CD4-positive, alpha-beta T cell treated with Interleukin-17A for 1 hour (primary cell): ENCODE measurements at places on chromosomes 5 and 9.

DNA sequence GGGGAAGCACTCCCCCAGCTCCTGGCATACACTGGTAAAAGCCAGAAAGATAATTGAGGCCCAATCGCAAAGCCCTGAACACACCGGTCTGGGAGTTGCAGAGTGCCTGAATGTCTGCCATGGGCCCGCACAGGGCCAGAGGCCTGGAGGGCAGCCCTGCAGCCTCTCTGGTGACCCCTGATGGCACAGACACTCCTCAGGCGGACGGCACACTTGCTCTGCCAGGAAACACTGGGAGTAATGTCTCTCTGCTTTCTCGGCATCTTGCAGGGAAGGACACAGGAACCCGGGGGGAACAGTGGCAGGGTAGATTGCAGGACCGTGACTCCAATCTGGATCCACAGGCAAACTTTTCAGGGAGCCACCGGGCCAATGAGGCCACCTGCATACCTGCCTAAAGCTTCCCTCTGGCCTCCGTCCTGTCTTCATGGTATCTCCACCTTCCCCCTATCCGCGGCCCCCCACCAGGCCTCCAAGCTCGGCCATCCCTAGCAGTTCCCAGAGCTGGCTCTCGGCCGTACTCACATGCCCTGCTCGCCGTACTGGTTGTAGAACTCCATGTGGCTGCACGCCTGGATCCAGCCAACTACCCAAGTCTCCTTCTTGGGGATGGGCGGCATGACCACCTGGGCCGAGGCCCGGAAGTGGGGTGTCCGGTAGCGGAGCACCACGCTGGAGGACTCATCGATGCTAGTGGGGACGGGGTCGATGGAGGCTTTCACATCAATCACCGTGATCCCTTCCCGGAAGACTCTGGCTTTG, 797 bp downstream of the FAM78A start:
- peak; percentile 30 for DNase-seq

DNA sequence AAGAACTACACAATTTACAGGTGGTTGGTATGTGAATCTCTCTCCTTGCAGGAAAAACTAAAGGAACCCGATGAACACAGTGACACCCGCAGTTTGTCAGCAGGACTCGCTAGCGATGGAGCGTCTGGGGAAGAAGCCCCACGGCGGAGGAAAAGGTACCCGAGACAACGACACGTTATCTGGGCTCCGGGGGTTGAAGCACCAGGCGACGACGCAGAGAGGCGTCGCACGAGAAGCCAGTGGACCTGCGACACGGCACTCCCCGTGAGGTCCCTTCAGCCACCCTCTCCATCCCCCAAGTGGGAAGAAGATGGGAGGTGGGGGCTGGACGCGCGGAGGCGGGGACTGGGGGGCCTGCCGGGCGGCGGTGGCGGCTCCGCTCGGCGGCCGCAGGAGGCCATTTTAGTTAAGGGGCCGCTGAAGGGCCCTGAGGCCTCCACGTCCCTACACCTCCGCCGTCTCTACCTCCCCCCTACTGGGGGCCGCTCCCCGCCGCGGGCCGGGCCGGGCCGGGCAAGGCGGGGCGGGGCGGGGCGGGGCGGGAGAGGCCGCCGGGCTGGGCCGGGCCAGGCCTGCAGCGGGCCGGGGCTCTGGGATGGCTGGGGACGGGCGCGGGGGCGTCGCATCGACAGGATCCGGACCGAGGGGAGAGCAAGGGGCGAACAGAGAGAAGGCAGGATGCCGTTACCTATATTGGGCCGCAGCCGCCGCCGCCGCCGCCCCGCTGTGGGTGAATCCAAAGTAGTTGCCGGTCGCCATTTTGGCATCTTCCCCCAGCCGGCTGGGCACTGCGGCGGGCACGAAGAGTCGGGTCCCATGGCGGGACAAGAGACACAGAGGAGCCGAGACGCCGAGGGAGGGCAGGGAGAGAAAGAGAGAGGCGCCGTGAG, 754 bp downstream of the ZFR start:
- peak; percentile 66 for DNase-seq

DNA sequence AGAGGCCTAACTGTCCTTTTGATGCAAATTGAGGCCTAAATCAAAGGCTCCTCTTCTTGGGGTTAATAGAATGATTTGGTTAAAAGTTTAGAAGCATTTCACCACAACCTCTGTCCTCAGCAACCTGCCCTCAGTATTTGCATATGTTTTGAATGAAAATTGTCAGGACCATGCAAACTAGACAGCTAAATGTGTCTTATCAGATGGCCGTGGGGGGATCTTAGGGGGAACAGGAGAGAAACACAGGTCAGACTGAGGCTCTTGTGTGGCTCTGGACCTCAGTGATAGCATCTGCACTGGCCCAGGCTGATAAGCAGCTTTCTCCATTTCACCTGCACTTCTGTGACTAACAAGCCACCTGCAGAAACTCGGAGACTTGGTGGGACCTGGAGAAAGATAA, 49.0 kb downstream of the FOXI1 start:
- DNase-seq, result no peak

DNA sequence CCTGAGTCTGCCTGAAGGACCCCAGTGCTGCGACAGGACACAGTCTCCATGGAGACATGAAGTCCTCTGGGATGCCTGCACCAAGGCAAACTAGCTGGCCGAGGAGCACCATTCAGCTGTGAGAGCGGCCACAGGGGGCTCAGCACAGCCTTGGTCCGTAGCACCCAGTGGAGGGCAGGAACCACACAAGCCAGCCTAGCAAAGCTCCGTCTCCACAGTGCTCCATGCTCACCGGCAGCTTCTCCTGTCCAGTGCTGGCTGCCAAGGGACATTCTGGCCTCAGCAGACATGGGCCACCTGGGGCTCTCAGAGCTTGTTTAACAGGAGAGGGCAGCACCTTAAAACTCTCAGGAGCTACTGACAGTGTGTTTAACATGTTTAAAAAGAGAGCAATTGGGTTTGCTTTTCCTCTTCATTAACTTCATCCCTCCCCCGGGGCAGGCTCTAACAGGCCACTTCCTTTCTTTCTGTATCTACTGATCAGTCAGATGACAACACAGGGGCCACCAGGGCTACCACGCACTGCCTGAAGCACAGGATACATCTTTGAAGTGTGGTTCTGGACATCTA, 57.0 kb downstream of the SECISBP2 start:
- peak; percentile 31 for DNase-seq

GRCh38 chr9:76092572-76092971, 202.1 kb downstream of the PCSK5 start:
- no peak for DNase-seq

- DNase-seq, result no peak
Observed at GRCh38 chr9:34001951-34002350, 46.7 kb downstream of the UBAP2 start.

GRCh38 chr5:61307191-61307590, 24.9 kb upstream of the ZSWIM6 start:
- no peak for DNase-seq

DNA sequence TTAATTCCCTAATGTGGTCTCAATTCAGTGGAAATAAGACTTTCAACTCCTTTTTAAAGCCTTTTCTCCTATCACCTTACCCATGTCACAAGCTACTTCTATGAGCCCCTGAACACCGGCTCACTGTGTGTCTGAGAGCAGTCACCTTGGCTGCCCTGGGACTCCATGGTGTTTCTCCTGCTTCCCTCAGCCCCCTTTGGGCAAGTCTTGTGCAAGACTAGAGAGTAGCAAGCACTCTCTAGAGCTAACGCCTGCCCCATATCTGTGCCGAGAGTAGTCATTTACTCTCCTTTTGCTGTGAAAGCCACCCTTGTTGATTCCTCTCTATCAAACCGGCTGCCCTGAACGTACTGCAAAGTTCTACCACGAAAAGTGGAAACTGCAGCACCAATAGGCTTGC, 77.9 kb upstream of the DAB2 start:
- no peak for DNase-seq

- no peak for DNase-seq
Observed at GRCh38 chr5:45101146-45101545, 292.4 kb downstream of the MRPS30 start.

- DNase-seq, result no peak
Observed at GRCh38 chr9:81239388-81239787, 450.0 kb downstream of the TLE1 start.

DNA sequence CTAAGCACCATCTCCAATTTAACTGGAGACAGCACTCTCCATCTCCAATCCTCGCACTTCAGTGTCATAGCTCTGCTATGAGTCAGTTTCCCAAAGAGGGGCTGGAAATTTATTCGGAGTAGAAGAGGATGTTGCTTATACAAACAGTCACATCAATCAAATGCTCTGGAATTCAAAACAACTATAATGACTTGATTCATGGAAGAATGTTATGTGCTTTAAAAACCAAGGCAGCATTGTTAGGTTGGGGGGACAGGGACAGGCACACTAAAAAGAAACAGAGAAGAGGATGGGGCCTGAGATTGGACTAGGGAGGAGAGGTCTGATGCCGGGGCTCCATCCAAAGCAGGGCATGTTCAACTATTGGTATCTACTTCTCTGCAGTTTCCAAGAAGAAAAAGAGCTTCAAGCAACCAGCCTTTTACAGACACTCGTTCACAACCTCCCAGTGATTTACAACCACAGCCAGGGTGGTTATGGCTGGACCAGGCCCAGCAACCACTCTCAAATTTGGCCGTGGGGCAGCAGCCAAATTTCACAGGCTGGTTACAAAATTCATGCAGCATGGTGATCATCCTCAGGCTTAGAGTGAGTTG, 117.5 kb upstream of the ZNF366 start:
- no peak for DNase-seq

GRCh38 chr9:26331223-26331622, 561.4 kb downstream of the CAAP1 start:
- DNase-seq, result no peak

- DNase-seq, result no peak
Observed at GRCh38 chr5:140677947-140678346, 4.6 kb upstream of the DND1 start.

- no peak for DNase-seq
Observed at GRCh38 chr5:77353251-77353650, 138.9 kb downstream of the WDR41 start.

DNA sequence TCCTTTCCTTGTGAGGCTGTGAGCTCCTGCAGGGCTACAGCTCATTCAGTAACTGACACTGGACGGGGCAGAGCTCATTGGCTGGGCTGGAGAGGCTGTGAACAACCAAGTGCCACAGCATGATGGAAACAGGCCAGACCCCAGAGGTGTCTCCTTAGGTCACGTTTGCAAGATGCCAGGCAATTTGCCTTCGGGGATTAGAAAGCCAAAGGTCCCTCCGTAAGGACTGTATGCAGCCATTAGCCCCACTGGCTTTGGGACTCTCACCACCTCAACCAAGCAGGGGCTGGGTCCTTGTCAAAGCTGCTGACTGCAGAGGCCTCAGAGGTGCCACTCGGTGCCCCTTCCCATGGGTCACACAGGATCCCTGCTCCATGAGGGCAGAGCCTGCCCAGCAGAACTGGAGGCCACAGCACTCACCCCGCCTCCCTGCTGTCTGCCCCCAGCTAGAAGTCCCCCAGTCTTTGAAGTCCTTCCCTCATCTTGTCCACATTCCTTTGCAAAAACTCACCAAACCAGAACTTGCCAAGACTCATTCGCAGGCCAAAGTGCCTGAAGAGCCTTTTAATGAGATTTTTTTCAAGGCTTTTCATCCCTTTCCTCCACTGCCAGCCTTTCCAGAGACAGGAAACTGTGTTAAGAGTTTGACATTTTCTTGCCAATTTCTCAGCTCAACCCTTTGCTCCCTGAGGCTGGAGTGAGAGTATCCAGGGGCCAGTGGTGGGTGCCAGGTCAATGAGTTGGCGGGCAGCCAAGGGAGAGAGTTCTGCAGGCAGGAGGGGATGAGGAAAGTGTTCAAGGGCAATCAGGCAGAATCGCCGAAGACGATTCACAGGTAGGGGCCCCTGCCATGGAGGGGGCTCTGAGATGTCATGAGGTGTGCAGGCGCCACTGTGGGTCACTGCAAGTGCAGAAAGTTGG, 39.7 kb upstream of the SLC25A51 start:
- no peak for DNase-seq

- DNase-seq, result no peak
Observed at GRCh38 chr5:68110894-68111293, 104.7 kb upstream of the PIK3R1 start.

DNA sequence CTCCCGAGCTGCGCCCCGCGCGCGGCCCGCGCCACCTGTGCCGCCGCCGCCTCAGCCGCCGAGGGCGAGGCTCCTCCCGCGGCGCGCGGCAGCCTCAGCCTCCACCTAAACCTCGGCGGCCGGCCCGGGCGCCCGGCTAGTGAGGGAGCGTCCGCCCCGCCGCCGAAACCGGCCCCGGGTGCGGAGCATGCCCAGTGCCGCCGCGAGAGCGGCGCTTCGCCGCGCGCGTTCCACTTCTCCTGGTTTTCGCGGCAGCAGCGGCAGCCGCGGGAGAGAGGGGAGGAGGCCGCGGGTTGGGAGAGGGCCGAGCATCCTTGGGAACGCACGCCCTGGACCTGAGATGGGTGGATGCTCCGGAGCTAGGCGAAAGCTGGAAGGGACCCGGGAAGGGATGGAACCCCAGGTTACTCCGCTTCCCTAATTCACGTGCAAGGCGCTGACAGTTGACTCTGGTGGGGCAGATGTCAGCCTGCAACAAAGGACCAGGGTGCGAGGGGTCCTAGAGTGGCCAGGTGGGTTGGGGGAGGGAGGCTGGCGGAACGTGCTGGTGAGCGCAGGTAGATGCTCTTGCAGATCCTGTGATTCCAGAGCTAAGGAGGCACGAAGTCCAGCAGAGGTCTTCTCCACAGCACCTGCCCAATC, at the start of gene CTNND2:
CTNND2 (minus strand) TSS at position 182 of the 642 bp plus-strand sequence. CDS start 593 bp downstream, outside the sequence.
- DNase-seq, result no peak

DNA sequence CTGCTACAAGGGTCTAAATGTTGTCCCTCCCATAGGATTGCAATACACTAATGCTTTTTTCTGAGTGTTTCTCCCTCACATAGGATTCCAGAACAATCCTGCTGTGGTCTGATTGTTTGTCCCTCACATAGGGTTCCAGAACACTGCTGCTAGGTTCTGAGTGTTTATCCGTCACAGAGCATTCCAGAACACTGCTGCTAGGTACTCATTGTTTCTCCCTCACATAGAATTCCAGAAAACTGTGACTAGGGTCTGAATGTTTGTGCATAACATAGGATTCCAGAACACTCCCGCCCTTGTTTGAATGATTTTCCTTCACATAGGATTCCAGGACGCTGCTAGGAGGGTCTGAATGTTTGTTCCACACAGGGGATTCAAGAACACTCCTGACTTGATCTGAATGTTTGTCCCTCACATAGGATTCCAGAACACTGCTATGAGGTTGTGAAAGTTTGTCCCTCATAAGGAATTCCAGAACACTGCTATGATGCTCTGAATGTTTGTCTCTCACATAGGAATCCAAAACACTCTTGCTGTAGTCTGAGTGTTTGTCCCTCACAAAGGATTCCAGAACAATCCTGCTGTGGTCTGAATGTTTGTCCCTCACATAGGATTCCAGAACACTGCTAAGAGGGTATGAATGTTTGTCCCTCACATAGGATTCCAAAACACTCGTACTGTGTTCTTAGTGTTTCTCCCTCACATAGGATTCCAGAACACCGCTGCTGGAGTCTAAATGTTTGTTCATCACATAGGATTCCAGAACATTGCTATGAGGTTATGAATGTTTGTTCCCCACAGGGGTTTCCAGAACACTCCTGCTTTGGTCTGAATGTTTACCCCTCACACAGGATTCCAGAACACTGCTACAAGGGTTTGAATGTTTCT, 213.5 kb downstream of the FOXD4L6 start:
- no peak for DNase-seq

- DNase-seq, result peak; percentile 24
Observed at GRCh38 chr9:120899490-120900068, 22.6 kb upstream of the PHF19 start.

- peak; percentile 82 for DNase-seq
Observed at GRCh38 chr9:132670457-132671391, at the start of gene GTF3C4. Gene GTF3C4 (plus strand): TSS chr9:132670464. CDS start chr9:132670599, 135 bp downstream.

- no peak for DNase-seq
Observed at GRCh38 chr5:61342071-61342501, 10.0 kb downstream of the ZSWIM6 start.

GRCh38 chr5:158483281-158483860, 616.3 kb downstream of the EBF1 start:
- DNase-seq, result no peak
